NCI-H1694 treated with DMSO at 0.1 percent for 48 hours (cell line): ENCODE measurements at places on chromosomes 16 and 17.
A peak's percentile ranks its signal among the peaks of the same experiment; 100 is the strongest.

DNA sequence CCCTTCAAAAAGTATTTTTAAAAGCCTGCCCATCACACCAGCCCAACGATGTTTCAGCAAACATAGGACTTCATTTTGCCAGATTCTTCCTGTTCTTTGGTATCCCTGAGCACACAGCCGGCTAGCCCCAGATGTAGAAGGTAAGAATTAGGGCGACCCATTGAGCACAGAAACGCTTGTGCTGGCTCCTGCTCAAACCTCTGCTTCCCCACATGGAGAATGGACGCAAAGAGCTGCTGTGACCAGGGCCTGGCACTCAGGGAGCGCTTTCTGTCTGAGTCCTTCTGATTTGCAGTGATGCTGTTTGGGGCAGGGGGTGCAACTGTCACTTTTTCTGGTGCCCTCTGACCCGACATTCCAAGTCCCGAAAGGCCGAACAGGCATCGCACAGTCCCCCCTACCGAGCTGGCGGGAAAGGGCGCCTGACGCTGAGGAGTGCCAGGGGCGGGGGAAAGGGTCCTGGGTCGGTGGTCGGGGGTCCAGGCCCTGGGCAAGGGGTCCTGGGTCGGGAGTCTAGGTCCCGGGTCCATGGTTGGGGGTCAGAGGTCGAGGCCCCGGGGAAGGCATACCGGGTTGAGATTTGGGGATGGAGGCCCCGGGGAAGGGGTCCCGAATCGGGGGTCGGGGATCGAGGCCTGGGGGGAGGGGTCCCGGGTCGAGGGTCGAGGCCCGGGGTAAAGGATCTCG is 930 bp downstream of the CHMP1A start:
- DNase-seq = no peak

- DNase-seq = no peak
Observed at GRCh38 chr16:56670620-56670934, 963 bp downstream of the MT1H start.

DNA sequence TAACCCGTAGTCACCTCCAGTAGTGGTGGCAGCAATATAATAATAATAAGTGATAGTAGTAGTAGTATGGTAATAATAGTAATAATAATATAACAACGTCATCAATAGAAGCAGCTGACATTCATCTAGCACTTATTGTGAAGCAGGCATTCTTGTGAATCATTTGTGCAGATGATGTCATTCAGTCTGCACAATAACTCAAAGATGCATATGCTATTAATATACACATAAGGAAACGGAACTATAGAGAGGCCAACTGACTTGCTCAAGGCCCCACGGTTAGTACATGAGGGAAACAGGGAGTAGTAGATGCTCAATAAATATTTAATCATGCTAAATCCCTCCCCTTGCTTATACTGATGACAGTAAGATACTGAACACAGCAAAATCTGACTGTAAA is 35.4 kb upstream of the GAN start:
- DNase-seq = no peak

GRCh38 chr17:21381076-21381706 is 5.0 kb downstream of the KCNJ12 start:
- no peak for DNase-seq

DNA sequence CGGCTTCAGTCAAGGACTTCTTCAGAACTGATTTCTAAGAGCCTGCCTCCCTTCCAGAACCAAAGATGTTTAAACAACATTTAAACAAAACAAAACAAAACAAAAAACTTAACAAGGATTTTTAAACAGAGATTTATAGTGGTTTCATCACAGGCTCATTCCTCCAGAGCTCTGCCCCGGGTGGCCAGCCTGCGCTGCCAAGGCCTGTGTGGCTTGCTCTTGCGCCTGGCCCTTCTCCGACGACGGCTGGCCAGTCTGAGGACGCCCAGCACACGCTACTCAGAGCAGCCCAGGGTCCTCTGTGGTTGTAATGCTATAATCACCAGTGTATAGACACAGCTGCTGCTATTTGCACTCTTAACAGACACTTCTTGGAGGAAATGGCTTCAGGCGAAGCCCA is 307.2 kb upstream of the MYOCD start:
- no peak for DNase-seq

DNA sequence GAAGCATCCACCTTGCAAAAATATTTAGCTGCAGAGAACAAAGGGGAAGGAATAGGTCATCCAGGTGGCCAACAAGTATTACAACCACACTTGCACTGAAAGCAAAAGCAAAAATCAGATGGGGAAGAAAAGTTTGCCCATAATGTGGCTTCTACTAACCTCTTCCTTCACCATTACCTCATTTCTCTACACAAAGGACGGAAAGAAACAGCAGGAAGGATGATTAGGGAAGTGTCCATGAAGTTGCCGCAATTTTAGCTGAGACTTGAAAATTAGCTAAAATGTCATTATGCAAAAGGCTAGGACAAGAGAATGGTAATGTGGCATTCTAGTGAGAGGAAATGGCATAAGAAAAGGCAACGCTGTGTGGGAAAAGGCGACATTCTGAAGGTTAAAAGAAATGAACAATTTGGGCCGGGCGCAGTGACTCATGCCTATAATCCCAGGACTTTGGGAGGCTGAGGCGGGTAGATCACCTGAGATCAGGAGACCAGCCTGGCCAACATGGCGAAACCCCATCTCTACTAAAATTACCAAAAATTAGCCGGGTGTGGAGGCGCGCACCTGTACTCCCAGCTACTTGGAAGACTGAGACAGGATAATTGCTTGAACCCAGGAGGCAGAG is 13.7 kb downstream of the KANSL1 start:
- no peak for DNase-seq

- DNase-seq = no peak
Observed at GRCh38 chr17:34720760-34721159, 141.4 kb downstream of the TMEM132E start.

GRCh38 chr17:43878260-43879175 is 28.8 kb downstream of the MPP2 start:
- DNase-seq = peak; percentile 34

GRCh38 chr17:31758646-31759045 is 100.4 kb downstream of the COPRS start:
- no peak for DNase-seq

- DNase-seq = no peak
Observed at GRCh38 chr16:54931120-54932014, 702 bp downstream of the IRX5 start.
